ENCODE measurements at places on chromosomes 12 and 14.

DNA sequence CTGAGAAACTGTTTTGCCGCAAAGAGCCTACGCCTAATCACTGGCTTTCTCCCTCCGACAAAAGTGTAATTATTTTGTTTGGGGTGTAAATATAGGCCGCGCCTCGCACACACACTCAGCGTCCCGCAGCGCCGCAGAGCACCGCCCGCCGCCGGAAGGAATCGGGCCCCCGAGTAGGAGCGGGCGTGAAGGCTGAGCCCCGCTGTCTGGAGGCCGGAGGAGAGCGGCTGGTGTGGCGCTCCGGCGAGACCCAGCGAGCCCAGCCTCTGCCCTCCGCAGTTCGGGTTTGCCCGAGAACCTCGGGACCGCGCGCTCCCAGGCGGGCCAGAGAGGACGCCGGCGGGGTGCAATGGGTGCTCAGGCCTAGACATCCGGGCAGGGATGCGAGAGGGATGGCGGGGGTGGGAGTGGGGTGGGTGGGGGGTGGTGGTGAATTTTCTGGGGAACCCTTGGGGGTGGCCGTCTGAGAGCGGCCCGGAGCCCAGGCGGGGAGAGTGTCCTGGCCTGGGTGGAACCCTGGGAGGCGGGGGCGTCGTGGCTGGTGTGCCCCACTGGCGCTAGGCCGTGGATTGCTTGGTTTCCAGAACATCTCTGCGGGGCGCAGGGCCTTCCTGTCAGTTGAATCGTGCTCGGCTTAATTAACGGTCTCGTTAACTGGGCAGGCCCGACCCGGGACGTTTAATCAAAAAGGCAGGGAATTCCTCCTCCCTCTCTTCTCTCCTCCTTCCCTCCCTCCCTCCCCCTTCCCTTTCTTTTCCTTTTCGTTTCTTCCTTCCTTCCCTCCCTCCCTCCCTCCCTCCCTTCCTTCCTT is 4.7 kb upstream of the LHX5 start:
- no peak for DNase-seq

DNA sequence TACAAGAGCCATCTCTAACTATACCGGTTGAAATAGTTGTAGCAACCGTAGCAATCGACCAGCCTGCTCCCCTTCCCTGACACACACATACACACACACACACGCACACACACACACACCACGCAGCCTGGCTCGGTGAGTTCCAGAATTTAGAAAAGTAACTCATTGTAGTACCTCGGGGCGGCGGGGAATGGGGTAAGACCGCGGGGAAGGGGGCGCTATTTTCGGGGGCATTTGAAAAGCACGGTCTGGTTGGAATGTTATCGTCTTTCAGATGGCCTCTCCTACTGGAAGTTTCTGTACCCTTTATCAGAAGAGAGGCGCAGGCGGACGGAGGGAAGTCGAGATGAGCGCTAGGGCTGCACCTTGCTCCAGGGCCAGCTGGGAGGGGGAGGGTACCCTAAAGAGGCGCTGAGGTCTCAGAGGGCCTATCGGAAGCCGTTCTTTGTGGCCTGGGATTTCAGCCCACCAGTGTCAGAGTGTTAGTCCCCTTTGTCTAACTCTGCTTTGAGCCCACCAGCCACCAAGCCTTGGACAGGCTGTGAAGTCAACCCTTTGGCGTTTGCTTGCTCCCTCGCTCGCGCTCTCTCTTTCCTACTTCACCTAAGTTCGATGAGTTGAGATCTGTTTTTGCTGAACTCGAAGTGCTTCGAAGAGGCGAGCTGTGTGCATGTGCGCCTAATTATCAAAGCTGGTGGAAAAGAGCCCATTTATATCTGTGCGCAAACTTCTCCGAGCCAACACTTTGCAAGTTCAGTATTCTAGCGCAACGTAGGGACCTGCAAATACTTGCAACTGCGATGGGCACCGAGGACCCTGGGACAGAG is 837 bp downstream of the COL2A1 start:
- DNase-seq, result no peak

GRCh38 chr14:101235335-101236103 is 325.8 kb upstream of the DIO3 start:
- DNase-seq, result no peak

- DNase-seq, result no peak
Observed at GRCh38 chr12:124147575-124147974, 147.3 kb upstream of the RFLNA start.

DNA sequence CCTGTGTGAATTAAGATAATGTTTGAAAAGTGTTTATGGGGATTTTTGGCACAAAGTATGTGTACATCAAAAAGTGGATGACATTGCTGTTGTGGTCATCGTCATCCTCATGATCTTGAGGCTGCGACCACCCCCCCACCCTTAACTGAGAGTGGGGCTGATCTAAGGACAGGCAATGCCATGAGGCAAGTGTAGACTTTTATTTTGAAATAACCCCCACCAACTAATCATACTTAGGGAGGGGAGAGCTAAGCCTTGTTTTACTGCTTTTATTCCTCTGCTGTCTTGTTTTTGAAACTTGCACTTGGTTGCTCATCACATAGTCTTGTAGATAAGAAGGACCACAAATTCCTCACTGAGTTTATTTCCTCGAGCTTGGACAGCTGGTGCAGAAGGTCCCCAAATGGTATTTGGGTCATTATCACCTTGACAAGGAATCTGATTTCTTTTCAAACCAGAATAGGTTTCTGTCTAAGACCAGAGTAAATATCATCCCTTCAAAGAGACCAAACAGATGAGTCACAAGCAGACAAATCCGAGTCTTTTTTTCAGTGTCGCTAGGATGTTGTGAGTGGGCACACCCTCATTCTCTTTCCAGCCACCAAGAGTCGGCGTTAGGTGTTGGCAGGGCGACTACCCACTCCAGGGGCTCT is 23.9 kb upstream of the SMOC1 start:
- DNase-seq, result no peak

- no peak for DNase-seq
Observed at GRCh38 chr12:8860165-8860961, 37.9 kb downstream of the A2ML1 start.

- DNase-seq, result no peak
Observed at GRCh38 chr14:99592933-99593753, 10.9 kb downstream of the CCDC85C start.

DNA sequence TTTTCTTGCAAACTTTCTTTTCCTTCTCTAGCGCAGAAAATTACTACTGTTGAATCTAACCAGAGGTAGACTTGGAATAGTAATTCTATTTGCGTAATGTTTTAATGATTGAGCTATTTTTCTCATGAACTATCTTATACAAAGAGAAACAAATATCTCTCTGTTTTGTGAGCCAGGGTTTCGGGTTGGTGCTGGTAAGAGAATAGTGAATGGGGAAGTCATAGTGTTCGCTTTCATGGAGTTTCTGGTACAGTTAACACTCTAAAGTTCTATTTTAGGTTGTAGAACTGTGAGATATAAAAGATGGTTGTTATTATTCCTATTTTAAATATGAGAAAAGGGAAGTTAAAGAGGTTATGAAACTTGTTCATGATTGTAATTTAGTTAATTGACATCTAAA is 6.6 kb downstream of the CLEC1B start:
- no peak for DNase-seq

DNA sequence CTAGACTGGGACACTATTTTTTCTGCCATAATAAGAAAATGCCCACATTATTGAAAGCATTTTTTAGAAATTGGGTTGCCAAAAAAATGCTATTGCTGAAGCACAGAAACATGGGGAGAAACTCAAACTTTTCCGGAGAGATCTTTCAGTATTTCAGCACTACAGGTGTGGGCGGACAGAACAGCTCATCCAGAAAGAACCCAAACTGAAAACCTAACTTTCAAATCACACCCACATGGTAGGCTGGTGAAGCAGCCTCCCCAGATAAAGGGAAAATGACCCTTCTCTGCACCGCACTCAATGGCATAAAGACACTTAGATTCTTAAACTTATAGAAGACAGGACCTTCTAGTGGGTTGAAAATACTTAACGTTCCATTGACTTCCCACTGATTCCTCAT is 62.3 kb upstream of the TMPO start:
- no peak for DNase-seq

- DNase-seq, result no peak
Observed at GRCh38 chr14:69241577-69241976, 18.4 kb upstream of the GALNT16 start.

GRCh38 chr12:96056646-96057455 is 21.5 kb upstream of the LTA4H start:
- no peak for DNase-seq

DNA sequence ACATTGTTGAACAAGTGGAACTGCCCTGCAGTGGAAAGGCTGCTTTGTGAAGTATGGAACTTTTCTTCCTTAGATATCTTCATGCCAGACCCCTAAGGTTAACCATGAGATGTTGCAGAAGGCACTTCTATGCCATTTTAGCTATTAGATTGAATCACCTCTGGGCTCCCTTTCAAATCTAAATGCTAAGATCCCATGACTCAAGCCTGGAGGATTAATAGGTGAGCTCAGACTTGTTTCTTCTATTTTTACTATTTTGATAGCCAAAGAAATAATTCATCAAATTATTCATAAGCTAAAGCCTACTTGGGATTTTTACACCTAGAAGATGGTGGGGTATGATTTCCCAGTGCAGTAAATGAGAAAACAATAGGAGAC is 64.3 kb downstream of the DAD1 start:
- DNase-seq, result no peak

GRCh38 chr12:5888816-5889315 is 56.2 kb downstream of the ANO2 start:
- no peak for DNase-seq

DNA sequence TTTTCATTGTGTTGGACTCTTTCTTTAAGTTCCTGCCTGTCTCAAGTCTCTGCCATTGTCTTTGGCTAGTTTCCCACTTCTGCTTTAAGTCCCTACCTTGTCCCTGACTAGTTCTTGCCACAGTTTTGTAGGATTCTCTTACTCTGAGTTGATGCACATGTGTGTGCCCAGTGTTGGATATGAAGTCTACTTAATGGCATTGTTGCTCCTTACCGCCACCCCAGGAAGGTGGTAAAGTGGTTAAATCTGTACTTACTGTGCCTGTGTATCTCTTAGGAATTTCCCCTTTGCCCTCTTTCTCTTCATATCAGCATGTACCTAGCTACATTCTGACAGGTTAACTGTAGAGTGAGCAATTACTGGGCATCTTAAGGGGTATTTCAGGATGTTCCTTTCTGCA is 227.1 kb downstream of the NUBPL start:
- no peak for DNase-seq

DNA sequence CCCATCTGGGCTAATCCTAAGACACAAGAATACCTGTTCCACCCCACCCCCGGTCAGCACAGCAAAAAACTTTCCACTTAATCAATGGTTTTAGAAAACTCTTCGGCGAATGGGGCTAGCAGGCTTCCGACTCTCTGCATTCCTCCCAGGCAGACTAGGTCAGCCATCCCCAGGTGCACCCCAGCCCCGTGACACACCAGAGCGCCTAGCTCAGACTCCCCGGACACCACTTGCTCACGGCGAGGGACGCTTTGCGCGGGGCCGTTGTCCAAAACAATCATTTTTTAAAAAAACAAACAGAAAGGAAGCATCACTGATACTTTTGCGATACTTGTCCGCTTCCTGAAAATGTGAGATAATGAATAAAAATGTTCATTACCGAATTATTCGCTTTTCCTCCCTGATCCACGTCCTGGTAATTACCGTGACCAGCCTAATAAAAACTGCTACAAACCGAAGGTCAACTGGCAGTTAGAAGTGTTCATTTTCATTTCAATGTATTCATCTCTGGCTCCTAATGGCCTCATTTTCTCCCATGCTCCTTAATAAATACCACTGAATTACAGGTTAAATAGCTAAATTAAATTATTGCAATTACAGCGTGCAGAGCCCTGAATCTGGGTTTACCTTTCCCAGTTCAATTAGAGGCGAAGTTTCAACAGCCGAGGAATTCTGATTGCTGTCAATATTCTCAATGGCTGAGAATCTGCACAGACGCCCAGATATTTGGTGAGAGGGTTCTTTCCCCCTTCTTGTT is 73.1 kb downstream of the BCL11B start:
- no peak for DNase-seq

- DNase-seq, result no peak
Observed at GRCh38 chr14:24597403-24597802, 12.1 kb downstream of the GZMH start.

DNA sequence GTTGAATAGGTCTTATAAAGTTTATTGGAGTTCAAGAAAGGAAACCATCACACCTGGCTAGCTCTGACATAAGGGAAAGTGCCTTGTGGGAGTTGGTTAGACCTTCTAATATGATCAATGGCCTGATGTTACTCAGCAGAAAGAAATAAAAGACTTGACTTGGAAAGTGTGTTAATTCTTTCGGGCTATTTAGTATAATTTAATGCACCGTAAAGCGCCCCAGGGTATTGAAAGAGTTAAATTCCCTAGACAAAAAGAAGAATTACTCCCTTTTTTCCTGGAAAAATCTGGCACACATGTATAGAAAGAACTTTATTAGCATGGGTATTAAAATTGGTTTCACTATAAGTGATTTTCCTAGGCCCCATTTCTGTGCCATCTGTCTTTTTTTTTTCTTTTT is 1125.7 kb upstream of the FLRT2 start:
- no peak for DNase-seq

DNA sequence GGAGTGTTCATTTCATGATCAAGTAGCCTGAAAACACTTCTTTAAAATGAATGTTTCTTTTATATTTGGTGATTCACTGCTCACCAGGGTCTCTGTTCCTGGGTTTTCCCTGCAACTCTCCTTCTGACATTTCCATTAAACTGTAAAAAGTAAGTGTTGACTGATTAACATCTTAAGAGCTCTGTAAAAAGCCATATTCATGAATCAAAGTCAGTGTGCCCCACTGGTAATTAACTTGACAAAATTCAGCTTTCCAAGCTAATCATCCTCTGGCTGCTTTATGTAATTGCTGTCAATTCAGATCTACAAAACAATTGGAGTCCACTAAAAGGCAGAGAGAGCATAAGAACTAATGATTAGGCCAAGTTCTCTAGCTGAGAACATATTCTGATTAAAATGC is 41.6 kb downstream of the CNTN1 start:
- no peak for DNase-seq

DNA sequence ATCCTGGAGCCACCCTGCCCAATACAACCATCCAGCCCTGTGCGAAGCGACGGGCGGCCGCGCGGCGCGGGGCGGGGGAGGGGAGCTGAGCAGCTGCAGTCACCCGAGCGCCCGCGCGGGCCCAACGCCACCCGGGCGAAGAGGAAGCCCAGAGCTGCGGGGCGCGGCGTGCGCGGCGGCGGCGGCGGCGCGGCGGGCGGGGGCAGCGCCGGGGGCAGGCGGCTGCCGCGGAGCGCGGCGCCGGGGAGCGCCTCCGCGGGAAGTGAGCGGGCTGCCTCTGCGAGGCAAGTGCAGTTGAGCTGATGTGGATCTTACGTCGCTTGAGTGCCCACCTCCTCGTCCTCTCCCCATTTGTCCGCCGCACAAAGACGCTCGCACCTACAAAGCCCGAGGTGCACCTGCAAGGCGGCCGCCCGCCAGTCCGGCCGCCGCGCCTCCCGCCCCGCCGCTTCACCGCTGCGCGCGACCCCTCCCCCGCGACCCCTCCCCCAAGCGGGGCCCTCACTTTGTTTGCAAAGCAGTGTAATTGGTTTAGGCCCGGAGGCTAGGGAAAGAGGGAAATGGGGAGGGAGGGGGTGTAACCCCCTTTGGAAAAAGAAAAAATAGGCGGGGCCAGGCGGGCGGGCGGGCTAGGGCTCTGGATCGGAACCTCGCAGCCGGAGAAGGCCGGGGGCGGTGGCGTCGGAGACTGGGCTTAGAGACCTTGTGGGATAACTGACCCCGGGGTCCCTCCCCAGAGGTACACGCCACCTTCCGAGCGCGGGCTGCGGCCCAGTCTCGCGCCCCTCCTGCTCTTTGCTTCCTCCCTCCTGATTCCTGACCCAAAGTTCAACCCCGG is at the start of the genes FOXA1 and TTC6:
TSS of gene FOXA1 (minus strand) at position 279 of the 838 bp plus-strand sequence. CDS start at position 2, 277 bp downstream.
TSS of gene TTC6 (plus strand) at position 659 of the 838 bp plus-strand sequence. CDS start 26,436 bp downstream, outside the sequence.
- no peak for DNase-seq

- no peak for DNase-seq
Observed at GRCh38 chr12:13000925-13001774, 1.1 kb upstream of the HEBP1 start.
